ENCODE measurements at places on chromosomes 12 and 14.

DNA sequence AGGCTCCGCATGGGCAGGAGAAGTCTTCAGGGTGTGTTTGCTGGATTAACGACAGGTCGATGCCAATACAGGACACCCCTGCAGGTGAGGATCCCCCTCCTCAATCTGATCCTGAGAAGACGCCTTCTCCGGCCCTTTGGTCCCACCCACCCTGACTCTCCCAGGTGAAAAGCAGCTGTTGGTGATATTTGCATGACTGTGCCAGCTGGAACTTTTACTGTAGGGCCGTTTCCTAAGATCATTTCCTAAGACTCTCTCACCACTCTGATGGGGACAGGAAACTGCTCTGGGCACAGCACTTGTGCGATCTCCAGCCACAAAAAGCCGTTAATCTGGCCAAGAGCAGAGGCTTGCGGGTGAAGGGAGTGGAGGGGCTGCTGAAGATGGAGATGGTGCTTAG is 16.8 kb upstream of the EIF5 start:
- DNase-seq, result no peak

- DNase-seq, result no peak
Observed at GRCh38 chr14:83874662-83875061, 1655.3 kb upstream of the FLRT2 start.

DNA sequence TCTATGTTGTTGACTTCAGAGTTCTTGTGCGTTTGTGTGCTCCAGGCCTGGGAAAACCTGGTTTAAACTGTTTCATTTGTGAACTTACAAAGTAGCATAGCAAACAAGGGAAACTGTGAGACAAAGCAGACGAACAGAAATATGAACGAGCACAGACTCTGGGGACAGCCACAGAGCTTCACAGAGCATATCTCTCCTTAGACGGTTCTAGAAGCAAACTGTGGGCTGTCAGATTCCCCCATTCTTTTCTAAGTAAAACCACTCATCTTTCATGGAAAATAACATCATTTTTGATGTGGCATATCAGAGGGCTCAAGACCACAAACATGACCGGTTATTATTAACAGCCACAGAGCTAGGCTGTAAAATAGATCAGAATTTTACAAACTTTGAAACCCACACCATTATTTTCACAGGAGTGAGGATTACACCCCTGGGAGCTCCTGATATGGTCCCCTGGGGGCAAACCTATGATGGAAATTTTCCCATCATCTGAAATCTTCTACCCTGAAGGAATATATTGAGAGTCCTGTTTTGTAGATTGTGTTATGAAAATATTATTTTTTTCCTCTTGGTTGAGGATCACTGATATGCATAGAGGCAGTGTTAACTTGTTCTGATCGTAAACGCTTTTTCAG is 102.0 kb downstream of the ADGRD1 start:
- no peak for DNase-seq

GRCh38 chr12:79141776-79142175 is 277.2 kb downstream of the SYT1 start:
- DNase-seq, result no peak

GRCh38 chr14:20262642-20263128 is 23.6 kb downstream of the OR11H4 start:
- DNase-seq, result no peak

Data from left ventricle myocardium inferior (tissue), 1 donor.